Effector memory CD4-positive, alpha-beta T cell (primary cell): ENCODE measurements at places on chromosomes 2 and 18.

- no peaks in the 10 kb centered on the region for H3K27me3 ChIP-seq
- no peak for DNase-seq
- no peak overlapping the region for H3K4me3 ChIP-seq
- no peaks in the 10 kb centered on the region for H3K36me3 ChIP-seq
- no peak overlapping the region for H3K27ac ChIP-seq
- H3K4me1 ChIP-seq = no peaks in the 10 kb centered on the region
Measured at GRCh38 chr2:160916300-160916699, 243.9 kb upstream of the TANK start.

DNA sequence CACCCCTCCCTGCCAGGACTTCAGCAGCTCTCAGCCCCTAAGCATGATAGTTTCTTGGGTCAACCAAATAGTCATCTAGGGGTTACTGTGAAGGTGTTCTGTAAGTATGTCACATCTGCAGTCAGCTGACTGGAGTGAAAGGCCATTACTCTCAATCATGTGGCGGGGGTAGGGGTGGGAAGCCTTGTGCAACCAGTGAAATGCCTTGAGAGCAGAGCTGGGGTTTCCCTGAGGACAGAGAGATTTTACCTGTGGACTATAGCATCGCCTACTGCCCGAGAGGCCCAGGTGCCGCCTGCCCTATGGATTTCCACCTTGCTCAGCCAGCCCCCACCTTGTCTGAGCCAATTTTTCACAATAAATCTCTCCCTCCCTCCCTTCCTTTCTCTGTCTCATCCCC, 20.9 kb upstream of the KLF11 start:
- no peaks in the 10 kb centered on the region for H3K4me1 ChIP-seq
- no peak for DNase-seq
- no peaks in the 10 kb centered on the region for H3K36me3 ChIP-seq
- no peak overlapping the region for H3K27ac ChIP-seq
- H3K4me3 ChIP-seq = no peak overlapping the region
- H3K27me3 ChIP-seq = no peaks in the 10 kb centered on the region

GRCh38 chr2:8036366-8036765, 645.5 kb upstream of the ID2 start:
- no peak for DNase-seq
- no peaks in the 10 kb centered on the region for H3K27me3 ChIP-seq
- H3K36me3 ChIP-seq = no peaks in the 10 kb centered on the region
- no peak overlapping the region for H3K4me3 ChIP-seq
- H3K4me1 ChIP-seq = no peaks in the 10 kb centered on the region
- H3K27ac ChIP-seq = no peak overlapping the region

- H3K4me3 ChIP-seq = no peak overlapping the region
- no peaks in the 10 kb centered on the region for H3K4me1 ChIP-seq
- H3K36me3 ChIP-seq = no peaks in the 10 kb centered on the region
Measured at GRCh38 chr2:68901199-68901514, 30.0 kb upstream of the BMP10 start.

GRCh38 chr2:229582151-229582550, 132.2 kb downstream of the DNER start:
- DNase-seq = no peak
- H3K36me3 ChIP-seq = no peaks in the 10 kb centered on the region
- no peak overlapping the region for H3K27ac ChIP-seq
- H3K4me3 ChIP-seq = no peak overlapping the region
- no peaks in the 10 kb centered on the region for H3K4me1 ChIP-seq

GRCh38 chr2:144548532-144549191, 28.7 kb upstream of the ZEB2 start:
- no peak overlapping the region for H3K27ac ChIP-seq
- H3K4me3 ChIP-seq = no peak overlapping the region
- no peaks in the 10 kb centered on the region for H3K4me1 ChIP-seq
- no peaks in the 10 kb centered on the region for H3K36me3 ChIP-seq
- DNase-seq = no peak
